GM12864 (cell line): ENCODE measurements at places on chromosomes 1 and 21.

- DNase-seq, result no peak
These were observed 47.6 kb upstream of the ABCG1 start for GRCh38 chr21:42171091-42172053.

DNA sequence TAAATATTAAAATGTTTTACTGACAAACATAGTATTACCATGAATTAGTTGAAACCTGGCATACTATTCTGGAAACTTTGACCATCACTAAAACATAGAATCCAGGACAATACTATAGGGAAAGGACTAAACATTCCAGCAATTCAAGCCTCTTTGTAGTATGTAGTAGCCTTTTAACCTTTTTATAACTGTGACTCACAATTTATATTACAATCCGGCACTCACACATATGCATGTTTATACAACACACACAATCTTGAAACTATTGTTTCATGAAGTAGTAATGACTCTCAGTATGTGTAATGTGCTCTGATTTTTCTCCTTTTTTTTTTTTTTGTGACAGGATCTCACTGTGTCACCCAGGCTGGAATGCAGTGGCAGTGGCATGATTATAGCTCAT lies 64.3 kb downstream of the ANKRD13C start:
- DNase-seq, result no peak

- DNase-seq, result no peak
These were observed 138.2 kb upstream of the HMGB4 start for GRCh38 chr1:33725556-33726160.

GRCh38 chr1:192766009-192766625 lies 42.7 kb upstream of the RGS2 start:
- DNase-seq, result no peak

- no peak for DNase-seq
These were observed 82.6 kb downstream of the VWA5B1 start for GRCh38 chr1:20373286-20373685.
